ENCODE measurements at places on chromosomes 11 and 22.

- no peak for DNase-seq
Measured at GRCh38 chr22:17773606-17774205, 563 bp downstream of the BID start.

DNA sequence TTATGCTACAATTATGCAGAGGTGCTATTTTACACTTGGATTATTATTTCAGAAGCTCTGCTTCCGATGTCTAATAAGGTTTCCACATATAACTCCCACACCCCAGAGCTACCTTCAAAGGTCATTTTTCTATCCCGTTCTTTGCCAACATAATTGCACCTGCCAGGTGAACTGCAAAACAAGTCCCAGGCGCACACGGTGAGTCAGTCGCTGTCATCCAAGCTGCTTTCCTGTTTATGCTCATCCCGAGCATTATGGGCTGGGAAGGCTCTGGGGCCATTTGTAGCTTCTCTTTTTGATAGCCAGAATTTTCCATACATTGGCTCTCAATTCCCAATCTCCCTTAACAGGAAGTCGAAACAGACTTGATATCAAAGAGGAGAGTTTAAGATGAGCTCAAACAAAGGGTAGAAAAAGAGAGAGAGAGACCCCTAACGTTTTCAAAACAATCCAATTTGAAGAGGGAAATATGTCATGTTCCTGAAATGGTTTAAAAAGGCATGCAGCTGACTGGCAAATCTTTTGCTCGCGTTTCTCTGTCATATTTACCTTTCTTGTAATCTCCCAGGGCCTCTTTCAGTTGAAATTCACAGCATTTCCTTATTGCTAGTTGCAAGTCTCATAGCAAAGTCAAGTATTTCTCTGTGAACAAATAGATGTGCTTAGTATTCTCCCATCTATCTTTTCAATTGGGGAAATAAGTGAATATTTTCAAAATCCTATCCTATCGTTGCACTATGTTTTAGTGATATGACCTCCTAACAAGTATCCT is 815.9 kb downstream of the KCNA4 start:
- DNase-seq = no peak

- DNase-seq = no peak
Measured at GRCh38 chr22:37713761-37714160, 16.9 kb downstream of the TRIOBP start.

- DNase-seq = peak; percentile 65
Measured at GRCh38 chr22:50252082-50253045, 1.3 kb upstream of the HDAC10 start.

DNA sequence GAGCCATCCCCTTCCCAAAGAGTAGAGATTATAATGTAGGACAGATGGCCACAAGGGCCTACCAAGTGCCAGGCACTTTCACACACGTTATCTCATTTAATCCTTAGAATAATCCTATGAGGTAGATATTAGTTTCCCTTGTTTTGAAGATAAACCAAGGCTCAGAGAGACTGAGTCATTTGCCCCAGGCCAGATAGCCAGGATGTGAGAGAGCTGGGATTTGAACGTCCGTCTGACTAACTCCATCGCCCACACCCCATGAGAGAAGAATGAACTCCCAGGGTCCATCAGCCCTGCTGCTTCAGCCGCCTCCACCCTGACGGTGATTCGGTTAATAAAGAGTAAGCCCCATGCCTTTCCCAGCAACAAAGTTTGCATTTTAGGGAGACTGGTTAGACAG is 10.7 kb downstream of the PRG3 start:
- DNase-seq = peak; percentile 25

- no peak for DNase-seq
Measured at GRCh38 chr22:48705917-48706605, 1121.6 kb downstream of the BRD1 start.

- no peak for DNase-seq
Measured at GRCh38 chr11:69967484-69967883, 110.6 kb upstream of the ANO1 start.

Measured in fibroblast of skin of back (primary cell).